ENCODE measurements at places on chromosomes 4 and X. TPM values are rescaled to one million over a fixed set of nuclear protein-coding genes. Genes with fewer than 3 reads are reported as not detected.

The SPANXB1 gene
- total RNA-seq, result not detected

The PFKFB1 gene
- 0.29 TPM for total RNA-seq

The ABCG2 gene
- 1.9 TPM for total RNA-seq

The SMARCAD1 gene
- total RNA-seq, result 8.3 TPM

The GPC3 gene
- total RNA-seq, result 3.2 TPM

The UTP3 gene
- 18.9 TPM for total RNA-seq

The CT45A10 gene
- total RNA-seq, result not detected

The MAGEA12 gene
- total RNA-seq, result not detected

The TMEM156 gene
- total RNA-seq, result not detected

The ELK1 gene
- total RNA-seq, result 34.9 TPM

GRCh38 chrX:130171446-130172126 lies at the start of gene RAB33A:
Gene RAB33A, plus strand, starts transcription at chrX:130171962. Its CDS starts 101 bp downstream, at chrX:130172063.
- no peak within 1 kb of the TSS for H3K27ac ChIP-seq
- H3K4me3 ChIP-seq, result peak within 1 kb of the TSS; percentile 47
- peak; percentile 16 for DNase-seq

DNA sequence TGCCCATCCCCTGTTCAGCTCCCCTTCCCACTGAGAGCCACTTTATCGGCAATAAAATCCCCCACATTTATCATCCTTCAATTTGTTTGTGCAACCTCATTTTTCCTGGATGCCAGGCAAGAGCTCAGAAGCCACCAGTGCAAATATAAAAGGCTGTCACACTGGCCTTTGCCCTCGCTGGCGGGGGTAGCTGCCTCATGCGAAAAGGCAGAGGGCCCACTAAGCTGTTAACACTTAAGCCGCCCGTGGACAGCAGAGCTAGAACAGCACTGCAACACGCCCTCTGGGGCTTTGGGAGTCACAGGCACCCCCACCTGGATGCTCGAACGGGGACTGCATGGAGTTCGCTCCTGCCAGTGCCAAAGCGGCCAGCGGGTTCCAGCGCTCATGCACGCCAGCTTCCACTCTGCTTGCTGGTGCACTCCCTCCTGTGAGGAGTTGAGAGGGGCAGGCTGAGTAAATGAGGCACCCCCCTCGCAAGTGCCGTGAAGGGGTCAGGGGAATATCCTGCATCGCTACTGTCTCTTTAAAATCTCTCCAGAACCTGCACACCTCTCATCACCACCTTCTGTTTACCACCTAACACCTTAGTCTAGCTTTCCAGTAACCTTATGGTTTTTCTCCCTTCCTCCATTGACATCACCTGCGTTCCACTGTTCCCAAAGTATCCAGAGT lies 99.5 kb downstream of the SORBS2 start:
- H3K27me3 ChIP-seq, result no peaks in the 10 kb centered on the region
- H3K36me3 ChIP-seq, result no peaks in the 10 kb centered on the region
- H3K27ac ChIP-seq, result no peak overlapping the region
- DNase-seq, result no peak
- H3K4me3 ChIP-seq, result no peak overlapping the region

DNA sequence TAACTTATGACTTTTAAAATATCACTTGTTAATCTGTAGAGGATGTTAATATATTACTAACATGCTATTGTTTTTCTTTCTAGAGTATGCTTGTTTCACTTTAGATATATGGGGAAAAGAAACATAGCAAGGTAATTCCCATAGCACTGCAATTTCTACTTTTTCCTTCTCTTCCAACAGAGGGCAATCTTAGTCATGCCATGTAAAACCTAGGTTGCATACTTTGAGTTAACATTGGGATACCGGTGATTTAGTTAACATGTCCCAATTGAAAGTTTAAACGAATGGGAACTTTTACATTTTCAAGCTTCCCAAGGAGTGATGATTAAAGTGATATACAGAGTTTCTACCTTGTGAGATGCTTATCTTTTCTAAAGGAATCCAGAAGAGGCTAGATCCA lies 89.4 kb upstream of the IL13RA1 start:
- no peak overlapping the region for H3K27ac ChIP-seq
- H3K27me3 ChIP-seq, result no peaks in the 10 kb centered on the region
- H3K4me3 ChIP-seq, result no peak overlapping the region
- no peaks in the 10 kb centered on the region for H3K4me1 ChIP-seq
- peaks cover 26% of the 10 kb centered on the region for H3K36me3 ChIP-seq
- DNase-seq, result no peak

DNA sequence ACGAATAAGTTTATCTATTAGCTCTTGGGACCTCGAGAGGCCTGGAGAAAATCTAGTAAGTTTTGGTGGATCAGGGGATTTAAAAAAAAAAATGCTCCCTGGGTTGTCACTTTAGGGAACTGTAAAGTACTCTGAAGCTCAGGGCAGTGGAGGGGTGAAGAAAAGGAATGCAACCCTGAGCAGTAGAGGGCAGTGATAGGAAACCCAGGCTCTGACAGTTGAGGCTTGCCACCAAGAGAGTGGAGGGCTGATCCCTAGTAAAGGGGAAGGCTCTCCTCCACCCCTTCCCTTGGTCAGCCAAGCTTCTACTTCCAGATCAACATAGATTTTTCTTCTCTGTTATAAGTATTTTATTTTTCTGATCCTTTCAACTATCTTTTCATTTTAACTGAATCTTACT lies 73.1 kb downstream of the FBXO8 start:
- no peak for DNase-seq
- H3K27me3 ChIP-seq, result peaks cover 49% of the 10 kb centered on the region
- peaks cover 13% of the 10 kb centered on the region for H3K4me1 ChIP-seq
- no peak overlapping the region for H3K4me3 ChIP-seq
- no peaks in the 10 kb centered on the region for H3K36me3 ChIP-seq

DNA sequence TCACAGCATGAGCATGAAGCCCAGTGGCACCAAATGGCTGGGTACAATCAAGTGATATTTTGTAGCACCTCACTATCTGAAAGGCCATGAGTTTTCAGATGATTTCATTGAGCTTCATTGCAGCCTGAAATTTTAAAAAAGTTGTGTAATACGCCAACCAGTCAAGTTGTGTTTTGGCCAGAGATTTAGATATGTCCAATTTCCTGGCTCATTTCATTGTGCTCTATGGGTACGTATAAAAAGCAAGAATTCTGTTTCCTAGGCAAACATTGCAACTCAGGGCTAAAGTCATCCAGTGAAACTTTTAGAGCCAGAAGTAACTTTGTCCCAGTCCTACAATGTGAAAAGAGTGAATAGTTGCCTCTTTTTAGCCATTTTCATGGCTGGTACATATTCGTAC lies 212.5 kb downstream of the GC start:
- no peaks in the 10 kb centered on the region for H3K27me3 ChIP-seq
- DNase-seq, result no peak
- no peak overlapping the region for H3K27ac ChIP-seq
- no peaks in the 10 kb centered on the region for H3K4me1 ChIP-seq
- H3K4me3 ChIP-seq, result no peak overlapping the region

GRCh38 chr4:120929847-120930246 lies 7.3 kb upstream of the PRDM5 start:
- H3K27ac ChIP-seq, result no peak overlapping the region
- H3K27me3 ChIP-seq, result no peaks in the 10 kb centered on the region
- no peak for DNase-seq
- H3K4me3 ChIP-seq, result no peak overlapping the region

- DNase-seq, result no peak
- no peaks in the 10 kb centered on the region for H3K36me3 ChIP-seq
- H3K4me3 ChIP-seq, result no peak overlapping the region
These were observed 17.3 kb upstream of the TMEM185A start for GRCh38 chrX:149648932-149649331.

DNA sequence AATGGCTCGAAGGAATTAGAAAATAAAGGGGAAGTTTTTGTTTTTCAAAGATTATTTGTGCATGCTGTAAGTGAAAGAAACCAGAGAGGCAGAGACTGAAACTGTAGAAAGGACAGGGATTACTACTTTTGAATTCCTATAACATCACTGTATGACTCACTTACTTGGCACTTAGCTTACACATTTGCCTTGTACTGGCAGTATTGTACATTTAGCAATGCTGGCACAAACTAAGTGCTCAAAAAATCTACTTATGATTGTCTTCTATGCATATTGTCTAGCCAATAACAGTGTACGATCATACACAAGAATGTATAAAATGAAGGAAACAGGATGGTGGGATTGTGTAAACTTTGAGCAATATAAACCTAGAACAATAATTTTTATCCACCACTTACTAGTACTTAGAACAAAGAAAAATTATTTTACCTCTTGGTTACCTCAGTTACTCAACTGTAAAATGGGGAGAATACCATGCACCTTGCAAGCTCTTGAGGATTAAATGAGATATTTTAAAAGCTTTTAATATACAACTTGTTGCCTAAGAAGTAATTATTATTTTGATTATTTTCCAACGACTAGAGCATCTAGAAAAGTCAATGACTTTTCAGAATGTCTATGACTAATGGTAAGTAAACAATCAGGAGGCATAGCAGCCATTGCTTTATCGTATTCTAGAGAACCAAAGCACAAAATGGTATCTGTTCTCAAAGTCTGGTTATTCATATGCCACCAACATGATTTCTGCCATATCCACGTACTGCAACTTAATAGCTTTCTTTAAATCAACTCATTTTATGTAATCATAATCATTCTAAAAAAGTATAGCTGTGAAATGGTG lies 4.7 kb downstream of the FAM120C start:
- no peak overlapping the region for H3K4me3 ChIP-seq
- H3K27ac ChIP-seq, result no peak overlapping the region
- no peaks in the 10 kb centered on the region for H3K27me3 ChIP-seq
- H3K4me1 ChIP-seq, result no peaks in the 10 kb centered on the region

DNA sequence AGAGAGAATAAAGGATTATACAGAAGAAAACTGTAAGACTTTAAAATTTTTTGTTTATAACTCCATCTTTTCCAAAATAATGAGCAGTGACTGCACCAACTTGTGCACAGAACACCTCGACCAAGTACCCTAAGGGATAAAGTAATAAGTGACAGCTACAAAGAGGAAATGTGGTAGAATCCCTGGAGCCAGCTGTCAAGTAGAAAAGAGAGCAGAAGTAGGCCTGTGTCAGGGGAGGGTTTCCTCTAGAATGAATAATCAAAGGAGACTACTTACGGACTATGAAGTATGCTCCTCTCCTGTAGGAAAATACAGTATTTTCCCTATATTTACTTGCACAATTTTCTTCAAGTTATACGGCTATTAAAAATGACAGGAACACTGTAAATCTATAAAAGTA lies 1.2 kb downstream of the EIF1AX start:
- no peak for DNase-seq
- H3K4me3 ChIP-seq, result no peak overlapping the region
- H3K36me3 ChIP-seq, result peaks cover 31% of the 10 kb centered on the region
- H3K4me1 ChIP-seq, result peaks cover 18% of the 10 kb centered on the region
- no peak overlapping the region for H3K27ac ChIP-seq

DNA sequence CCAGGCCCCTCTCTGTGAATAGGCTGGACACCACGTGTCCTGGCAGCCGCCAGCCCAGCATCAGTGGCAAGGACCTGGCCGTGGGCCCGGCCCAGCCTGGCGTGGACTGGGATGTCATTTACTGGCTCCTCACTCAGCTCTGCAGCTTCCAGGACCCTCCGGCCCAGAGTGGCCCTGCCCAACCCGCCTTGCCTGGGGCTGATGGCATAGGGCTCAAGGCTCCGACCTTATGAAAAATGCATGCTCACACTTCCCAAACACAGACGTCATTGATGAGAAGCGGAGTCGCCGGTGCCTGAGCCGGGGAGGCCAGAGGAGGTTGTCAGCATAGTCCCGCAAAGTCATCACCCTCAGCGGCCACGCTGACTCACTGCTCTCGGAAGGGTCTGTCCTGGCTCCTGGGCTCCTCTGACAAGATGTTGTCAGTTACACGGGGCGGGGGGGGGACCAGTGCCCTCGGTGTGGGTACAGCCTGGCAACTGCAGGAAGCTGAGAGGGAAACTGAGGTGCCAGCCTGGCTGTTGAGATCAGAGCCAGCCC lies 14.3 kb downstream of the CFAP99 start:
- no peak overlapping the region for H3K27ac ChIP-seq
- DNase-seq, result no peak
- H3K36me3 ChIP-seq, result no peaks in the 10 kb centered on the region
- no peak overlapping the region for H3K4me3 ChIP-seq
- no peaks in the 10 kb centered on the region for H3K4me1 ChIP-seq

GRCh38 chrX:3044671-3045070 lies 3.4 kb downstream of the ARSF start:
- no peaks in the 10 kb centered on the region for H3K4me1 ChIP-seq
- H3K4me3 ChIP-seq, result no peak overlapping the region
- DNase-seq, result no peak
- H3K27ac ChIP-seq, result no peak overlapping the region
- no peaks in the 10 kb centered on the region for H3K36me3 ChIP-seq

GRCh38 chrX:10156199-10157031 lies at the start of gene CLCN4:
Gene CLCN4, plus strand, starts transcription at chrX:10156975. Its CDS starts 28,058 bp downstream, at chrX:10185033.
- H3K27me3 ChIP-seq, result no peaks in the 10 kb centered on the region
- H3K4me3 ChIP-seq, result peak within 1 kb of the TSS; percentile 37
- peak within 1 kb of the TSS; percentile 78 for H3K27ac ChIP-seq
- peak; percentile 65 for DNase-seq
- H3K36me3 ChIP-seq, result no peaks in the 10 kb centered on the region

DNA sequence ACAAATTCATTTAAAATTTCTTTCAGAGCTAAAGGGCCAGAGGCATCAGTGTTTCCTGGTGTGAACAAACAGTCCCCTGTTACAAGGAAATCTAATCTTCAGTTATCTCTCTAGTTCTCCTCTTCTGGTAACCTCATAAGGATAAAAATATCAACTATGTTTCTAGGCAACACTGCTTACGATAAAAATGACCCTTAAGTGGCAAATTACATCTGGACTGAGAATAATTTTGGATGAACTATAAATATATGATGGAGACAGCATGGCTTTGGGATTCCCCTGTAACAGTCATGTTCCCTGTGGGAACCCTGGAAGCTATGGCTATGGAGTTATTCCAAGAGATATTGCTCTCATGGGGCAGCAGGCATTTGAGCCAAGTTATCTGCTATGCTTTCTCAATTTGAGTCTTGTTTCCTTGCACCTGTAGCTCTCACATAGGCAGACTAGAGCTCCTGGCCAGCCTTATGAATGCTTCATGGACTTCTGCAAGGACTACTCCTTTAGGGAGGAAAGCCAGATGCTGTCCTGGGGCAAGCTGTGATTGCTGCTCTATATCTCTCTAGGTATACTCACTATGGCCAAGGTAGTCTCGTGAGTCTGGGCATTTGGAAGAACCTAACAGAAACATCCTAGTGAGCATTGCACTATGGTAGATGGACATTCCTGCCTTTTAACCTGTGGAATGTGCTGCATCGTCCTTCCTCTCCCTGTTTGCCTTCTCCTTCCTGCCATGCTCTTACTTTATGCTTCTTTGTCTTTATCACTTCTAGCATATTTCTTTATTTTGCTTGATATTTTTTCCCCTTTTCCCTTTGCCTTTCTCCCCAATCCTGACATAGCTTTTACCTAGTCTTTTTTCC lies 14.2 kb downstream of the C4orf33 start:
- no peaks in the 10 kb centered on the region for H3K27me3 ChIP-seq
- no peak overlapping the region for H3K4me3 ChIP-seq
- peaks cover 3% of the 10 kb centered on the region for H3K4me1 ChIP-seq
- DNase-seq, result no peak

All from heart left ventricle (tissue), 16 donors.